Right cardiac atrium (tissue), 5 donors: ENCODE measurements at places on chromosomes 16 and 17.

GRCh38 chr16:56792967-56793366, 63.0 kb downstream of the NUP93 start:
- no peak for DNase-seq

GRCh38 chr17:40963838-40964237, 2.9 kb downstream of the KRT39 start:
- no peak for DNase-seq

- DNase-seq, result no peak
These were observed 11.9 kb upstream of the PITPNM3 start for GRCh38 chr17:6568184-6568758.

DNA sequence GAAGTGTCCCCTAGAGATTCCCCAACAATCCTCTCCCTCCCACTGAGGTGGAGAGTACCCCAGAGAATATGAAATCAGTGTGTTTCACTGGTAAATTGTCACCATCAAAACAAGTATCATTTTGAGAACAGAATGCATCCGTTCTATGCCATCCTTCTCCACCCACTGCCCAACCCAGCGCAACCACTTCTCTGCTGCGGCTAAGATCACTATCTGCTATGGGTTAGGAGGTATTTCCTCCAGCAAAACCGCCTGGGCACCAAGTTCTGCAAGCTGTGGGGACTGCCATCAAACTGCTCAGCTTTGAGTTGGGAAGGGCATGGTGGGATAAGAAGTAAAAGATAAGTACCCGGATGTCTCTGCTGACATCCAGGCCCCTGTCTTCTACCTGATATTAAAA, 24.4 kb downstream of the CNTNAP1 start:
- DNase-seq, result no peak

DNA sequence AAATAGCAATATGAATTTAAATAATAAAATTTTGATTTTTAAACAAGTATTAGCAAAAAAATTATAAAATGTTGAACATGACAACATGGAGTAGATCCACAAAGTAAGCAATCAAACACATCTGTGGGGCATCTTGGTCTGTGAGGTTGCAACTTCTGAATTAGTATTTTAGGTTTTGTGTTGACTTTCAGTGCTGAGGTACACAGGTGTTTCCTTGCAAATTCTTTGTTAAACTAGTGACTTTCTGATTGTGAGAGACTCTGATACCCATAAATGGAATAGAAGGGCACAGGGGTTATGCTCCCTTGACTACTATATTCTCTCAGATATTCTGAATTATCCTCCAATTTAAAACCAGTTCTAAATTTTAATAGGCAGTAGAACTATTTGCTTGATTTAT, 841.7 kb downstream of the CDH8 start:
- DNase-seq, result no peak

- no peak for DNase-seq
These were observed 40.4 kb downstream of the TMEM132E start for GRCh38 chr17:34619687-34620217.

DNA sequence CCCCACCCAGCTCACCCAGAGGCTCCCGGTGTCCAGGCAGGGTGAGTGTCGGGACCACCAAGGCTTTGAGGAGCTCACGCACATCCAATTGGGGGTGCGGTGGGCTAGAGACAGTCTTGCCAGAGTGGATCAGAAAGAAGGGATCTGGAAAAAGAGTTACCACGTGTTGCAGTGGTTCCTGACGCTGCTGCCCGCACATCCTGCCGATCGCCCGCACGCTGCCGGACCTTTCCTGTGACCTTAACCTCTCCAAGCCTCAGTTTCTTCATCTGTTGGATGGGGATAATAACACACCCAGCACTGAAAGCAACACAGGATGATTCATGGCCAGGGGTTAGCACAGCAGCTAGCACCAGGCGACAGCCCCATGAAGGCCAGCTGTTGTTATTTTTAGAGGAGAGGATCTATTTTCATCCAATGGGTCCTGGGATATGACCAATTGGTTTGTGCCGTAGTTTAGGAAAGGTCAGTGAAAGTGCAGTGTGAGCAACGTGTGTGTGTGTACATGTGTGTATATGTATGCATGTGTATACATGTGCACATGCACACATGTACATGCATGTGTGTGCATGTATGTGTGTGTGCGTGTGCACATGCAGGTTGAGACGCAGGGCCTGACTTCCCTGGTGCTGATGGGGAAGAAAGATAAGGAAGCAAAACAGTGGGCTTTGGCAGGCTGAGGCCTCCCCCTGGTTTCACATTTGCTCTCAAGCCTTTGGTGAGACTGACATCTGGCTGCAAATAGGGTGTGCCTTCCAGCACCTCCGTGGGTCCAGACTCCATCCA, 2.5 kb downstream of the ITGAX start:
- DNase-seq, result no peak

GRCh38 chr17:57102122-57102521, 17.1 kb downstream of the AKAP1 start:
- DNase-seq, result no peak

- no peak for DNase-seq
These were observed 11.4 kb downstream of the NT5M start for GRCh38 chr17:17314501-17315071.

DNA sequence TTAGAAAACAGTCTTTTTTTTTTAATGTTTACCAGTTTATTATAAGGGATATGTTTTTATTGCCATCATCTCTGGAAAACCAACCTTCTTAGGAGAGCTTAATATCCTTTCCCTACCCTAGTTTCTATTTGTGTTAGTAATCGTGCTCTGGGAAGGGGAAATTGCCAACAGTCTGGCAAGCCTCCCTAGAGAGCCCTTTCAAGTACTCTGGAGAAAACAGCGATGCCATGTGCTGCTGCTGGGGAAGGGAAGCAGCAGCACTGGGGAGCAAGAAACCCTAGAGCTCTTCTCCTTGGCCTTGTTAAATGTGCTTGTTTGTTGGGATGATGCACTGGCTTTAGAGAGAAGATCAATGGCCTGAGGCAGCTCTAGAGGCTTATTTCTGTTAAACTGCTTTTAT, 10.3 kb downstream of the RETREG3 start:
- no peak for DNase-seq

- no peak for DNase-seq
These were observed 321.5 kb downstream of the MAP2K4 start for GRCh38 chr17:12342161-12342560.

GRCh38 chr17:53892222-53892621, 69.5 kb downstream of the KIF2B start:
- DNase-seq, result no peak

DNA sequence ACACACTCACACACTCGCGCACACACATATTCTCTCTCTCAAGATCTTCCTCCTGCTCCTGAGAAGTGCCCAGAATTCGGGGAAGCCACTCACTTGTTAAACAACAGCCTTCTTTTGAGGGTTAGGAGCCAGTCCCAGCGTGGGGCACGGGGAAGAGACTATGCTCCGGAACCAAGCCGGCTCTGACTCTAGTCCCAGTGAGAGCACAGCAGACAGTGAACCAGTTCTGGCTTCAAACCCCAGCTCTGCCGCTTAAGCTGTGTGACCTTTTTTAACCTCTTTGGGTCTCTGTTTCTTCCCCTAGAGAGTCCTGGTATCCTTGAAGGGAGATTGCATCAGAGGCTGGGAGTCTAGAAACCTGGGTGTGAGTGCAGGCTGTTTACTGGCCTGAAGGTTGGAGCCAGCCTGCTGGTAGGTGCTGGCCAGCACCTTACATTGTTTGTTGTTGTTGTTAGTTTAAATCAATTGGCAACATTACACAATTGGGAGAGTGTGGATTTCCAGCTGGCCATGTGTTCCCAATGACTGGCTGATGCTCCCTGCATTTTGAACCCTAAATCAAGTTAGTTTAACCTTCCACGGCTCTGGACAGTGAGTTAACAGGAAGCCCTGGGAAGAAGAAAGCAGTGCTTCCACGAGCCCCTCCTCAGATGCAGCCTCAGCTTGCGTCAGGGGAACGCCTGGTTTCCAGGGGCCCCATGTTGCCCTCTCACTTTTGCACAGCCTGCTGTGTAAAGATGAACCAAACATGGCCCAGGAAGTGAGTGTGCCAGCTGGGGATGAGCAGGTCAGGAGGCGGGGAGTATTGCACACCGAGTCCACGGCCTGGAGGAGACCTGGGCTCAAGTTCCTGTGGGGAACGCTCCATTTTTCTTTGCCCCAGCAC, 71.5 kb downstream of the GAS7 start:
- DNase-seq, result peak; percentile 71

GRCh38 chr17:58302171-58302918, 21.6 kb upstream of the MPO start:
- DNase-seq, result no peak

DNA sequence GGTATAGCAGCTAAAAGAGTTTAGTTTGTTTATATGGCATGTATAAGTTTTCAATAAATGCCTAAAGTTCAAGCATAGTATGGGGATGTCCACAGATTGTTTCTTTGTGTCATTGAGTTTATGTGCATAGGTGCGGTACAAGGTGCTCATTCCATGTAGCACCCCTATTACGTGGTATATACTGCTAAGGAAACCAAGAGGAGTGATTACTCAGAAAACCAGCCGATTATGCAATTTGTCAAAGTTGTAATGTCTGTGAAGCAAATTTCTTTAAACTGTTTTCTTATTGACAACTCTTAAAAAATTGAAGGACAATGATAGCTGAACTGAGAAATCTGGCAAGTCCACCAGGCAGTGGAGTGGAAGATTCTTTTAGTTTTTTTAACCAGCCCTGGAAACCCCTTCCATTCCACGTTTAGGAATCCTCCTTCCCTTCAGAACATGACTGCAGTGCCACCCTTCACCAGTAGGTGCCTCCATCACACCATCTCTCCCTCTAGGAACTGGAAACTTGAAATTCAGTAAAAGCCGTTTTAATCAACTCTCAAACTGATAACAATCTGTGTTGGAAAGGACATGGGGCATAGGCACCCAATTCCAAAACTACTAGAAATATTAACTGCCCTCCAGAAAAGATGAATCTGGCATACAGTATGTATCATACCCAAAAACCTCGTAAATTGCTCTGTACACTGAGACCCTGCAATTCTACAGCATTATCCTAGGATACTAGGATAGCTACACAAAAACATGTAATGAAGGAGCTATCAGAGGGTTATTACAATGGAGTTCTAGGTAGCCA, 43.5 kb downstream of the REXO5 start:
- peak; percentile 77 for DNase-seq

GRCh38 chr17:67245694-67246402, 852 bp upstream of the HELZ start:
- peak; percentile 64 for DNase-seq

DNA sequence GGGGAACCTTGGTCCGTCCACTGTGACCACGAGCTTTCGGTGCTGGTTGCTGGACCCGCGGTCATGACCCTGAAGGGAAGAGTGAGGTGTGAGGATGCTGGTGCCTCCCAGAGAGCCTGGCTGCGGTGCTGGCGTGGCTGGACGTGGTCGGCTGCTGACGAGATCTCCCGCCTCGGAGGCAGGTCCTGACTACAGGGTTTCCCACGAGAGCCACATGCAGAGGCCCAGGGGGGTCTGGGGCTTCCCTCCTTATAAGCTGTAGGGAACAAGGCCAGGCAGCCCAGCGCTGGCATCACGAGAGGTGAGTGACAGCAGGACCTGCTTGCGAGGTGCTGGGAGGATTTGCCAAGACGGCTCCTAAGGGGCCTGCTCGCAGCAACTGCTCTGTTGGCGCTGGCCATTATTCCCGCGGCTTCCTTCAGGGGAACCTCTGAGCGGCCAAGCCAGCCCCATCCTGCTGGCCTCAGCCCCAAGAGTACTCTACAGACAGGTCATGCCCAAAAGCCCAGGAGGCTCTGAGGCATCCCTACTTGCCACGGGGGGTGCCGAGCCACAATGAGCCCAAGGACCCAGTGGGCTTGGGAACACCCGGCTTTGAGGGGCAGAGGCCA, 134.8 kb downstream of the FOXL1 start:
- no peak for DNase-seq

GRCh38 chr16:3045758-3046640, at the start of gene MMP25:
TSS of gene MMP25 (plus strand) at chr16:3046561. CDS start at chr16:3046918, 357 bp downstream.
- no peak for DNase-seq

DNA sequence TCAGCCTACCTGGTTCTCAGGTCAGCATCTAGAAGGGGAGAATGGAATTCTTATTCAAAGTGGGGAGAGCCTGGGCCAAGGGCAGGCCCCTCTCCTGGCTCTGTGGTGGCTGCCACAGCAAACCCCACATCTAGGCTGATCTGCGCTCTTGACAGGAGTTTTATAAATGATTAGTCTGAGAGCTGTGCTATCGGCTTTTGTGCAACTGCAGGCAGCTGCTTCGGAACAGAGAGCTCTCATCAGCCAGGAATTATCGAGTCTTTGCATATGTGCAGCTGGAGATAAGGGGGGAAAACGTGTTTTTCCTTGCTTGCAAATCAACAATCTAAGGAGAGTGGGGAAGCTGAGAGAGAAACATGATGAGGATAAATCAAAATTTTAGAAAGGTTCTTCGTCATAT, 91.7 kb downstream of the HS3ST3A1 start:
- DNase-seq, result no peak

DNA sequence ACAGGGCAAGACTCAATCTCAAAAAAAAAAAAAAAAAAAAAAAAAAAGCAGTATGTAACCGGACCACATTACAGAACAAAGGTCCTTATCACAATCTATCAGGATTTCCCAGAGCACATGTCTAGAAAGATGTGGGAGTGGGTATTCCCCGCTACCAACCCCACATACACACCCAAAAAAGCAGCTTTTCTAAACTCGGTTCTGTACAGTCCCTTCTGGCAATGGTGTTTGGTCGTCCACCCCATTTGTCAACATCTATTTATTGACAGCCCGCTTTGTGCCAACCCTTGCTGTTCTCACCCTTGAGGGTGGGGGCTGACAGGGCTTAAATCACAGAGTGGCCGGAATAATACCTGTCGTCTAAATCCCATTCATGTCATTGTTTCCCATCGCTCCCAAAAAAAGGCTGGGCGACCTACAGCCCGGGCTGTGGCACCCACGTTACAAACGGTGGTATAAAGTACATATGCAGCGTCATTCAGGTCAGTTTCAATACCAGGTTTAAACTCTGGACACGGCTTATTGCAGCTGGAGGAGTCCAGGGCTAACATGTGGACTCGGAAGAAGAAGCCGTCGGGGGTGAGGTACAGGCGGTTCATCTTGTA, 3.6 kb downstream of the C17orf58 start:
- DNase-seq, result no peak

GRCh38 chr16:12199524-12199923, 223.0 kb downstream of the SNX29 start:
- DNase-seq, result no peak

DNA sequence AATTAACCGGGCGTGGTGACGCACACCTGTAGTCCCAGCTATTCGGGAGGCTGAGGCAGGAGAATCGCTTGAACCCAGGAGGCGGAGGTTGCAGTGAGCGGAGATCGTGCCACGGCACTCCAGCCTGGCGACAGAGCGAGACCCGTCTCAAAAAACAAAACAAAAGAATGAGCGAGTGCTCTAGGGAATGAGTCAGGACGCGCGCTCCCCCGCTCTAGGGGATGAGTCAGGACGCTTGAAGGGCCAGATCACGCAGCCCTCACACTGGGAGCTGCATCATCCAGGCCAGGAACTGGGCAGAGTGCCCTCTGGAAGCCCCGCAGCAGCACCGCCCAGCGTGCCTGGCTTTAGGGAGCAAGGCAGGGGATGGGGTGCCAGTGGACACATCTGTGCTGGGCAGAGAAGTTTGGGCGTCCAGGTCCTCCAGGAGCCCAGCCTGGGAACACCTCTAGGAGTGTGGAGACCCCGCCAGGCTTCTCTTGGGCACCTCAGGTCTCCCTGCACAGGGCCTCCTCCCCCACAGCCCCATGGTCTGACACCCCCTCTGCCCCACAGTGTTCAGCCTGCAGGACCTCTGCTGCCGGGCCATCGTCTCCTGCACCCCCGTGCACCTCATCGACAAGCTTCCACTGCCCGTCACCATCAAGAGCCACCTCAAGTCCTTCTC, 3.9 kb upstream of the WFIKKN1 start:
- no peak for DNase-seq
